ENCODE measurements at places on chromosomes 3 and 15. TPM values are rescaled to one million over a fixed set of nuclear protein-coding genes. Genes with fewer than 3 reads are reported as not detected.
A peak's percentile ranks its signal among the peaks of the same experiment; 100 is the strongest.

DNA sequence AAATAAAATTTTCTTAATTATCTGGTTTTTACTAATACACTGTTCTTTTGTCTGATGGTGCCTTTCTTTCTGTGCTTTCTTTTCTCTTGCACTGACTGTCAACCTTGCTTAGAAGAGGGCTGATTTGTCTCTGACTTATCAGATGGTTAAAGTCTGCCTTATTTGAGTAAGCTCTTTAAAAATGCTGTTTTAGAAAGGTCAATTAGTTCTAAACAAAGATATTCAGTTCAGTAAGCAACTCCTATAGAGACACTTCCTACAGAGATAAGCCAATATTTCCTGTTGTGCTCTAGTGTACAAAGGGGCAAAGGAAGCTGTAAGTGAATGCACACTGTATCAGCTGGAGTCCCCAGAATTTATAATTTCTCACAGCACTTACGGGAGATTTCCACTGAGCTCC lies 153.4 kb upstream of the TSPAN3 start:
- H3K36me3 ChIP-seq = no peaks in the 10 kb centered on the region
- no peak overlapping the region for H3K27ac ChIP-seq
- no peaks in the 10 kb centered on the region for H3K27me3 ChIP-seq
- H3K4me3 ChIP-seq = no peak overlapping the region

Gene ARGFX
- total RNA-seq = not detected

DNA sequence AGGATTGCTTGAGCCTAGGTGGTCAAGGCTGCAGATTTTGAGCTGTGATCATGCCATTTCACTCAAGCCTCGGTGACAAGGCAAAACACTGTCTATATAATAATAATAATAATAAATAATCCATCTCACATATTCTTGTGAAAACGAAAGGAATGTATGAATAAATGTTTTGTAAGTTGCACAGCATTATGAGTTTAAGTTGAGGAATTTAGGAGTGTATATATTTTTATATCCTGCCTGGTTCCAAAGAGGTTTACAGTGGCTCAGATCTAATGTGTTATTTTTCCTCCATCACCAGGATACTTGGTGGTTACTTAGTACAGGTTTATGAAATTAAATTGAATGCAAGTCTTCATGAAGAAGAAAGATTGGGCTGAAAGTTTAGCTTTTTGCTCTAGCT lies 77.2 kb downstream of the ATG7 start:
- no peak overlapping the region for H3K4me3 ChIP-seq
- DNase-seq = no peak
- H3K27me3 ChIP-seq = no peaks in the 10 kb centered on the region

GRCh38 chr3:129211772-129212171 lies 28.1 kb upstream of the CNBP start:
- peak overlapping the region; percentile 76 for H3K27ac ChIP-seq
- DNase-seq = peak; percentile 86
- H3K27me3 ChIP-seq = no peaks in the 10 kb centered on the region
- no peaks in the 10 kb centered on the region for H3K36me3 ChIP-seq

Gene CHP1
- total RNA-seq = 208 TPM

- H3K27me3 ChIP-seq = no peaks in the 10 kb centered on the region
- peaks cover 18% of the 10 kb centered on the region for H3K36me3 ChIP-seq
- H3K27ac ChIP-seq = no peak overlapping the region
- no peaks in the 10 kb centered on the region for H3K4me1 ChIP-seq
- H3K4me3 ChIP-seq = no peak overlapping the region
Observed at GRCh38 chr3:138081371-138082084, 33.9 kb downstream of the DZIP1L start.

Gene IQCF5
- total RNA-seq = not detected

Gene ISY1
- total RNA-seq = 34.9 TPM

GRCh38 chr3:142608631-142609030 lies 12.4 kb downstream of the PLS1 start:
- no peaks in the 10 kb centered on the region for H3K4me1 ChIP-seq
- no peaks in the 10 kb centered on the region for H3K36me3 ChIP-seq

Gene PEX11A
- 11.2 TPM for total RNA-seq

Gene RAMAC
- 26.1 TPM for total RNA-seq

GRCh38 chr3:117144853-117145252 lies 435.3 kb downstream of the TUSC7 start:
- no peak overlapping the region for H3K27ac ChIP-seq
- H3K4me3 ChIP-seq = no peak overlapping the region
- no peaks in the 10 kb centered on the region for H3K27me3 ChIP-seq

- H3K27ac ChIP-seq = no peak overlapping the region
- H3K4me1 ChIP-seq = no peaks in the 10 kb centered on the region
- H3K36me3 ChIP-seq = no peaks in the 10 kb centered on the region
- DNase-seq = no peak
- H3K27me3 ChIP-seq = no peaks in the 10 kb centered on the region
Observed at GRCh38 chr15:38242055-38242454, 10.6 kb upstream of the SPRED1 start.

GRCh38 chr15:83871808-83872559 lies 218.1 kb downstream of the ADAMTSL3 start:
- H3K4me1 ChIP-seq = no peaks in the 10 kb centered on the region
- no peak overlapping the region for H3K27ac ChIP-seq
- no peaks in the 10 kb centered on the region for H3K27me3 ChIP-seq
- H3K4me3 ChIP-seq = no peak overlapping the region

Gene SNX4
- 31.3 TPM for total RNA-seq

Gene FBXO40
- total RNA-seq = 40.8 TPM

DNA sequence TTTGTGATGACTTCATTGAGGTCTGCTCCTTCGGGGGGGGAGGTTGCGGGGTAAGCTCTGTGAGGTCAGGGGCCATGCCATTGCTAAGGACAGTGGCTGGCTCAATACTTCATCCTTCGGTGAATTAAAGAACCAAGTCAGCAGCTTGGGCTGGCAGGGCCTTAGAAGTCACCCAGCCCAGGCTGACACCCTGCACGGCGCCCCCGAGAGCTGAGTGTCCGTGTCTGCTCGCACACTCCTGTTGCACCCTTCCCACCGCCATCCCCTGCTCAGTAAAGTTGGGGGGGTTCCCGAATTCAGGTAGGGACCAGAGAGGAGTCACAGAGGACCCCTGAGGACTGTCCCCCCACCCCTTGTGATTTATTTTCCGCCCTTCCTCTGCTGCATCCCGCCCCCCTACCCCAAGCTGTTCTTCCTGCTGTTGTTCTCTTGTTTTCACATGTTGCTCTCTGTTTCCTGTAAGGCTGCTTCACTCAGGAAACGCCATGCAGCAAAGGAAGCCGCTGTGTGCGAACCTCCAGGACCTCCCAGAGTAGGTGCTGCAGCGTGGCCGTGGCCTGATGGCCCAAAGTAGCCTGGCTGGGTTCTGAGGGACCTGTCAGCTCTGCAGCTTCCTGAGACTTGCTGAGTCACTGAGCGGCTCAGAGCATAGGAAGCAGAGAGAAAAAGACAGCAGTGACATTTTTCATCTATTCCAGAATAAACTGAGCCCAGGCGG lies 14.4 kb downstream of the EFCC1 start:
- H3K36me3 ChIP-seq = no peaks in the 10 kb centered on the region
- H3K4me3 ChIP-seq = no peak overlapping the region
- no peak for DNase-seq

DNA sequence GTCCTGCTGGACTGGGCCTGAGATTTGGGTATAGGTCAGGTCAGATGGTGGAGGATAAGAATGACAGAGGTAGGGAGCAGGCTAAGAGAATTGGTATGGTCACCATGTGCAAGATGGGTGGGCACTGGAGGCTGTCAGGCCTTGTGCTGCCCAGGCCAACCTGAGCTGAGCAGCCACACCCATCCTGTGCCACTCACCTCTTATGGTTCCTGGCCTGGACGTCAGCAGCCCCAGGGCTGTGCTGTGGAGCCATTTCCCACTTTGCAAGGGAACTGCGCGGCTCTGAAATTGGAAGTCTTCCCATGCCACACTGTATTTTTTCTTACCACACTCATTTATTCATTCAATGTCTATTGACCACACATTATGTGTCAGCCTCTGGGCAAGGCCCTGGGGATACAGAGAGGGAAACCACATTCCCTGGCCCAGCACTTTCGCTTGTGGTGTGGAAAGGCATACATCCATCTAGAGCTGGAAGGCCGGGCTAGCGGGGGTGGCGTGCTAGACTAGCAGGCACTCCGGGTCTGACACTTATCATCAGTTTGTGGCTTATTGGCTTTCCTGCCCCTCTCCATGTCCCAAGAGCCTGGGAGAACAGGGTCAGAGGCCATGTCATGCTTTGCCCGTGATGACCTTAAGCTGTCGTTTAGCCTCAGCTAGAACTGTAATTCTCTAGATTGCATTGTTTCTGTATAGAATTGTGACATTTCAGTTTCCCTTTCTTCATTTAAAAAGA lies 51.1 kb upstream of the POLG start:
- no peak overlapping the region for H3K4me3 ChIP-seq
- H3K36me3 ChIP-seq = no peaks in the 10 kb centered on the region
- no peaks in the 10 kb centered on the region for H3K4me1 ChIP-seq
- H3K27me3 ChIP-seq = peaks cover 16% of the 10 kb centered on the region

DNA sequence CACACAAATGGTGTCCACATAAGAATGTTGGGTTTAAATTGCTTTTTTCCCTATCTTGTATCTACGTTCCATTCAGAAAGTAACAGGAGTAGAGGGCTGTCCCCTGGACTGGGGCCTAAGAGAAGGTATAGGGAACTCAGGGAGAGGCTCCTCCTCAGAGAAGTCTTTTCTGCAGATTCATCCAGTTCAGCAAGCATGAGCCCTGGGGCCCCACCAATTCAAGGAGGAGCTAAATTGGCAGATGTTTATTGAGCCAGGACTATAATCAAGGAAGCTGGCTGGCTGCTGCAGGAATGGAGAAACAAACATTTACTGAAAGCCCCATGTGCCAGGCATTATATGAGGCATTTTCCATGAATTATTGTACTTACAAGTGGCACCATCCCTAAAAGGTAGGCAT lies 22.1 kb upstream of the LARS2 start:
- H3K4me3 ChIP-seq = no peak overlapping the region
- no peaks in the 10 kb centered on the region for H3K4me1 ChIP-seq
- DNase-seq = no peak

Gene SPESP1
- total RNA-seq = 1.5 TPM

Gene PTX3
- 2.5 TPM for total RNA-seq

Gene SUCLG2
- total RNA-seq = 77.0 TPM

Gene ARHGAP11A
- 3.6 TPM for total RNA-seq

Gene WNT7A
- not detected for total RNA-seq
